ENCODE measurements at places on chromosomes 7 and 10.
A peak's percentile ranks its signal among the peaks of the same experiment; 100 is the strongest.

- no peak for DNase-seq
These were observed 199.5 kb downstream of the REEP3 start for GRCh38 chr10:63720676-63721075.

GRCh38 chr7:38154278-38154677 lies 23.8 kb upstream of the STARD3NL start:
- DNase-seq, result no peak

DNA sequence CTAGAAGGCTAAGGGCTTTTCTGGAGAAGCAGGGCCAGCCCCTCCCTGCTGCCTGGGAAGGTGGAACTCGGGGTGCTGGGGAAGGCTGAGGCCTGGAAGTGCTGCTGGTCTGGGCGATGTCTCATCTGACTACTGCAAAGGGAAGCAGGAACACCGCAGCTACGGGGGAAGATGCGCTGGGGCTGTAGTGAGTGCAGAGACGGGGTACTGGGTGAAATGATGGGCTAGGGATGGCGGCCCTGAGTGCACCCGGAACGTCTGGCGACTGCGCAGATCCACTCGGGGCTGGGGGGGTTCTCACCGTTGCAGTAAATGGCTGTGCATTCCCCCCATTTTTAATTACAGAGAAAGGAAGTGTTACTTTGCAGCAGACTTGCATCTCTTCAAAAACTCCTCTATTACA lies 195.4 kb upstream of the ADARB2 start:
- DNase-seq, result no peak

- DNase-seq, result peak; percentile 36
These were observed 211.7 kb downstream of the DKK1 start for GRCh38 chr10:52525761-52526160.

DNA sequence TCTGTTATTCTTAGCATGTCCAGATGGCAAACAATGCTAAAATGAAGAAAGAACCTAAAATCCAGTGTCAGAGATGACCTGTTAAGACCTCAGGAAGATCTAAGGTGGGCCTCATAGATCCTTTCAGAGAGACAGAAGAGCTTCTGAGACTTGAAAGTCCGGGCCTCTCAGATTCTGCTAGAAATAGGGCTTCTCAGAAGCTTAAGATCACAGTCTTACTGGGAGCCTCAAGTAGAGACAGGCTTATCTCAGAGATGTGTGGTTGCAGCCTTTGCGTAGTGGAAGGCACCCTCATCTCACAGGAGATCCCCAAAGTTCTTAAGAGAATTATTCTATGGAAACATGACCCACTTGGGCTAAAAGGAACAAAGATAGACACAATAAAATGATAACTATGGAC lies 642.8 kb downstream of the TNS3 start:
- DNase-seq, result no peak

DNA sequence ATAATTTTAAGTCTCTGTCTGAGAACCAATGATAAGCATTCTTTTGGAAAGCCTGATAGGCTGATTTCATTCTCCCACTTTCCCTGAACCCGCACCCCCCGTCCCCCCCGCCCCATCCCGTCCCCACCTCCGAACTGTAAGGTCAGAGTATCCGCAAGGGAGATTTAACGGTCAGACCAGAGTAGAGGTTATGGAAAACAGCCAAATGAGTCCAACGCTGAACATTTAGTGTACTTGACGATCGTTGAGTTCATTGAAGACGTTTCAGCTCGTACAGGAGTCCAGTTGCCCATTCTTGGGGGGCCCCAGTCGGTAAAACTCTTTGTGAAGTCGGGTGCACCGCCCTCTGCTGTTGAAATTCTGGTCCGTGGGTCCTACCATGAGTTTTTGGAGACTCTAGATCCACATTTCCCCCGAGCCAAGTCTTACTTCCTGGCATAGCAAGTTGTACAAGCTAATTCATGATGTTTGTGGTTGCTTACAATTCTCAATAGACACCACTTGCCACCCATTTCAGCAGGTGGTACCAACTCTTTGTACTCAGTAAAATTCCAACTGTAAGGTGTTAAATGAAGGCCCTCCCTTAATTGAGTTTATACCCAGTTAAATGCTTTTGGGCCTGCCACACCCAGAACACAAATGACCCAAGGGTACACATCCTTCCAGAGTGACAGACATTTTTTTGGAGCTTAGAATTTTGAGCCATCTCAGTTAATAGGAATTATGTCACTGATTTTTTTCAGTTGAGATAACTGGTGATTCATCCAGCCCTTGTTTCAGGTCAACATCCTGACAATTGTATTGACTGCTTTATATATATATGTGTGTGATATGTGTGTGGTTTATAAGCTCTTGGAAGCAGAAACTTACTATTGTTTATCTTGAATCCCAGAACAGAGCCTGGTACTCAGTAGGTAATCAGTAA lies 1.2 kb downstream of the MARCHF5 start:
- DNase-seq, result peak; percentile 54

DNA sequence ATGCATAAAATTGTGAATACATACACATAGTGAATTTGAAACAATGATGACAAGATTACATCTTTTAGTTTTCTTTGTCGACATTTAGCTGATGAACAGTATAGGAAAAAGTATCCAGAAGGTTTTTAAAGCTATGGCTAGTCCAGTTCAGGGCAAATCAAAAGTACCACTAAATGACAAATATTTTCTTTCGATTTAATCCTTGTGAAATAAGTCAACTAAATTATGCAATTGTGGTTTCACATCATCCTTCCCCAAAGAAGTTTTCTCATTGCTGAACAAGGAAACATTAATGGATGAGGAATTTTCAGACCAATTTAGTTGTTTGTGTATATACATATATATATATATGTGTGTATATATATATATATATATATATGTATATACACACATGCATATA lies 774.0 kb downstream of the DNAJB9 start:
- no peak for DNase-seq

- DNase-seq, result no peak
These were observed 938.9 kb downstream of the NRG3 start for GRCh38 chr10:82813856-82814255.

GRCh38 chr10:49081547-49082275 lies 33.6 kb downstream of the VSTM4 start:
- no peak for DNase-seq

DNA sequence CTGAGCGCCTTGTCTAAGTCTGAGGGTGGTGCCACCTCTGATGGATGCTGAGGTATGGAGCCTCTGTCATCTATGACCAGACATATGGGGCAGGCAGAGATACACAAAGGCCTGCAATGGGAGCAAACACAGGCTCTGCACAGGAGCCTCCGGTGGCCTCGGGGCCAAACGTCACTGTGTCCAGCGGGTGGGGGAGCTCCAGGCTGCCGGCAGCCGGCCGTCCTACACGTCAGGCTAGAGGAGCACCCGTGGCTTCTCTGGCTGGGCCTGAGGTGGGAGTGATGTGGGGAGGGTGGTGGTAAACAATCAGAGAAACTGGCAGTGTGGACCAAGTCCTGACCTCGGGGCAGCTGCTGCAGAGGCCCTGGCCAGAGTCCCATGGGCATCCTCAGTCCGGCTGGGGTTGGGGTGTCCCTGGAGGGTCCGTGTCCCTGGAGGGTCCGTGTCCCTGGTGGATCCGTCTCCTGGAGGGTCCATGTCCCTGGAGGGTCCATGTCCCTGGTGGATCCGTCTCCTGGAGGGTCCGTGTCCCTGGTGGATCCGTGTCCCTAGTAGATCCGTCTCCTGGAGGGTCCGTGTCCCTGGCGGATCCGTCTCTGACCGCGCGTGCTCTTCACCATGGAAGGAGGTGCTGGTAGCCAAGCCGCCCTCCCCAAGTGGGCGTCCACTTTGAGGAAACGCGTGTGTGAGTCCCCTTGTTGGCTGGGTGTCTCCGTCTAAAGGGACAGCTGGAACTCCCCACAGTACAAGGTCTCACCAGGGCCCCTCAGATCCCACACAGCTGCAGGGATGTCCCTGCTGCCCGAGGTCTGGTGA lies 24.2 kb upstream of the FAM20C start:
- DNase-seq, result no peak

DNA sequence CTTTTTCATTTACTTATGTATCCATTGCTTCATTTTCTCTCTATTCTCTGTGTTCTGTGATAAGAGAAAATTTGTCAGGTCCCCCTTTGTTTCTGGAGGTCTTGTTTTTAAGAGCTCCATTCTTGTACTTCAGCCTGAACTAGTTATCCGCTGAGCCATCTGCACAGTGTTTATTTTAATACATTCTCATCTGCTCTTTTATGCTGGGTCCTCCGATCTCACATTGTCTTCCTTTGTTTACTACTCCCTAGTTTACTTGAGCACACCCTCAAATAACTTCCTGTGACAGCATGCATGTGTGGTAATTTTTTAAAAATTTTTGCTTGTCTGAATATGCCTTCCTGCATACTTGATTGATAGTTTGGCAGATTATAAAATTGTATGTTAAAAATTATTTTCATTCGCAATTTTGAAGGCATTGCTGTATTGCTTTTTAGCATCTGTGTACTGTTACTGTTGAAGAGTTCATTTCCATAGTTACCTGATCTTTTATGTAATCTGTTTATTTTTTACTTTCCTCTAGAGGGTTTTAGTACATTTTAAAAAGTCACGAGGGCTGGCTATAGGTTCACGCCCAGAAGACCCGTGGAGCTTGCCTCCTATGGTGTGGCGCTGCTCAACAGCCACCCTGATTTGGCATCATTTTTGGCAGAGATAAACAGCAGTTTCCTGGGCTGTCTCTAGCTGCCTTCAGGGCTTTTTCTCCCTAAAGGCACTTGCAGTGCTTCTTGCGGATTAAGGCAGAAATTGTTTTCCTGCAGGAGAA lies 31.9 kb downstream of the RSBN1L start:
- DNase-seq, result no peak

GRCh38 chr7:77580762-77581350 lies 43.8 kb downstream of the PTPN12 start:
- DNase-seq, result no peak

GRCh38 chr7:64887756-64888508 lies 15.1 kb upstream of the ZNF273 start:
- DNase-seq, result no peak

DNA sequence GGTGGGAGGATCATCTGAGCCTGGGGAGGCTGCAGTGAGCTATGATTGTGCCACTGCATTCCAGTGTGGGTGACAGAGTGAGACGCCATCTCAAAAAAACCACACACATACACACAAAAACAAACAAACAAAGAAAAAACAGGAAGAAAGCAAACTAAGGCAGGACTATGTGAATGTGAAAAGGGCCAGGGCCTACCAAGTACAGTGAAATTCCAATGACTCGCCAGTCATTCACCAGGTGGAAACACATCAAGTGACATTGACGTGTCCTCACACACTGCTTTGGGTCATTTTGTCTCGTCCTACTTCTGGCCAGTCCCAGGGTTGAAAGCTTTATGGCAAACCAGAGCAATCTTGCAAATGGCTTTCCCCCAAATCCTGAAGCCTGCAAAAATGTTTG lies 79.9 kb downstream of the HIP1 start:
- no peak for DNase-seq

DNA sequence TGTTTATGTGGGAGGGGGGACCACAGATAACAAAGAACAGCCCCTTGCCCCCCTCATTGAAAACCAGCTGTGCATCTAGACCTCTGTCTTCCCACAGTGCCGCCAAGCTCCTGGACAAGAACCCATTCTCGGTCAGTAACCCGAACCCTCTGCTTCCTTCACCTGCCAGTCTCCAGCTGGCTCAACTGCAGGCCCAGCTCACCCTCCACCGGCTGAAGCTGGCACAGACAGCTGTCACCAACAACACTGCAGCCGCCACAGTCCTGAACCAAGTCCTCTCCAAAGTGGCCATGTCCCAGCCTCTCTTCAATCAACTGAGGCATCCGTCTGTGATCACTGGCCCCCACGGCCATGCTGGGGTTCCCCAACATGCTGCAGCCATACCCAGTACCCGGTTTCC lies 91.0 kb upstream of the PDCD4 start:
- DNase-seq, result no peak

GRCh38 chr10:18400201-18400905 lies 251.0 kb downstream of the NSUN6 start:
- no peak for DNase-seq

DNA sequence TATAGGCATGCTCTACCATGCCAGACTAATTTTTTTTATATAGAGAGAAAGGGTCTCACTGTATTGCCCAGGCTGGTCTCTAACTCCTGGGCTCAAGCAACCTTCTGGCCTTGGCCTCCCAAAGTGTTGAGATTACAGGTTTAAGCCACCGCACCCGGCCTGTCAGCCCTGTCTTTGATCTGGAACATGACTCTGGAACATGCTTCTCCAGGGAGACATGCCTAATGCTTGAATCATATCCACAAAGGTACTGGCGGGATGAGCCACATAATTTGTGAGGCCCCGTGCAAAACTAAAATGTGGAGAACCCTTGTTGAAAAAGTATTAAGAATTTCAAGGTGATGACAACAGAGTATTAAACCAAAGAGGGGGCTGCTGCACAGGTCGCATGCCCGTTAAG lies 282.8 kb downstream of the ARHGAP12 start:
- no peak for DNase-seq

DNA sequence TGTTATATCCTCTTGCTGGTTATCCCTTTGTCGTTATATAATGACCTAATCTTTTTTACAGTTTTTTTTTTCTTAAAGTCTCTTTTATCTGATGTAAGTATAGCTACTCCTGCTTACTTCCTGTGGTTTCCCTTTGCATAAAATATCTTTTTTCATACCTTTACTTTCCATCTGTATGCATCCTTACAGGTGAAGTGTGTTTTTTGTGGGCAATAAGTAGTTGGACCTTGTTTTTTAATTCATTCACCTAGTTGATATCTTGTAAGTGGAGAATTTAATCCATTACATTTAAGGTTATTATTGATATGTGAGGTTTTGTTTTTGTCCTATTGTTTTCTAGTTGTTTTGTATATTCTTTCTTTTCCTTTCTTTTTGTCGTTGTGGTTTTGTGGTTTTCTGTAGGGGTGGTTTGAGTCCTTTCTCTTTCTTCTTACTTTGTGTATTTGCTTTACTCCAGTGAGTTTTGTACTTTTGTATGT lies 168.6 kb downstream of the MLLT10 start:
- DNase-seq, result no peak

GRCh38 chr10:24451325-24451820 lies 242.4 kb downstream of the KIAA1217 start:
- DNase-seq, result no peak

- no peak for DNase-seq
These were observed 3.8 kb downstream of the FAM107B start for GRCh38 chr10:14770927-14771326.

GRCh38 chr10:93993414-93993781 lies 333 bp upstream of the PLCE1 start:
- DNase-seq, result no peak

GRCh38 chr7:24705461-24705954 lies 51.8 kb downstream of the GSDME start:
- DNase-seq, result no peak

DNA sequence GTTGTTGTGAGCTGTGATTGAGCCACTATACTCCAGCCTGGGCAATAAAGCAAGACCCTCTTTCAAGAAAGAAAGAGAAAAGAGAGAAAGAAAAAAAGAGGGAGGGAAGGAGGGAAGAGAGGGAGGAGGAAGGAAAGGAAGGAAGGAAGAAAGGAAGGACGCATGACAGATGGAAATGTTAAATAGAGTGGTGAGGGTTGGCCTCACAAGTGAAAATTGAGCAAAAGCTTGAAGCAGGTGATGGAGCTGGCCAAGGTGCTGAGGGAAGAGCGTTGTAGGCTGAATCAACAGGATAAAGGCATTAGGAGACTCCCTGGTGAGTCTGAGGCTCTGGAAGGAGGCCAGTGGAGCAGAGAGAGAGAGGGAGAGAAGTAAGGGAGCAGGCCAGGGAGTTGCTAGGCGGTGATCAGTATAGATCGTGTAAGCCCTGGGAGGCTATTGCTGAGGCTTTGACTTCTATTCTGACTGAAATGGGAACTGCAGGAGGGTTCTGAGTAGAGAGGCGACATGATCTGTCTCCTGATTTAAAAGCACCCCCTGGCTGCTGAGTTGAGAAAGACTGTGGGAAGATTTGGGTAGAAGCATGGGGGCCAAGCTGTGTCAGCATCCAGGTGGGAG lies 26.5 kb upstream of the TMEM248 start:
- no peak for DNase-seq

- DNase-seq, result no peak
These were observed 764.3 kb downstream of the GRID1 start for GRCh38 chr10:85602306-85602705.

All from keratinocyte (primary cell).